ENCODE measurements at places on chromosomes 11 and 22. TPM values are rescaled to one million over a fixed set of nuclear protein-coding genes. Genes with fewer than 3 reads are reported as not detected.

KCNJ11 gene
- 2.7 TPM for total RNA-seq

DNA sequence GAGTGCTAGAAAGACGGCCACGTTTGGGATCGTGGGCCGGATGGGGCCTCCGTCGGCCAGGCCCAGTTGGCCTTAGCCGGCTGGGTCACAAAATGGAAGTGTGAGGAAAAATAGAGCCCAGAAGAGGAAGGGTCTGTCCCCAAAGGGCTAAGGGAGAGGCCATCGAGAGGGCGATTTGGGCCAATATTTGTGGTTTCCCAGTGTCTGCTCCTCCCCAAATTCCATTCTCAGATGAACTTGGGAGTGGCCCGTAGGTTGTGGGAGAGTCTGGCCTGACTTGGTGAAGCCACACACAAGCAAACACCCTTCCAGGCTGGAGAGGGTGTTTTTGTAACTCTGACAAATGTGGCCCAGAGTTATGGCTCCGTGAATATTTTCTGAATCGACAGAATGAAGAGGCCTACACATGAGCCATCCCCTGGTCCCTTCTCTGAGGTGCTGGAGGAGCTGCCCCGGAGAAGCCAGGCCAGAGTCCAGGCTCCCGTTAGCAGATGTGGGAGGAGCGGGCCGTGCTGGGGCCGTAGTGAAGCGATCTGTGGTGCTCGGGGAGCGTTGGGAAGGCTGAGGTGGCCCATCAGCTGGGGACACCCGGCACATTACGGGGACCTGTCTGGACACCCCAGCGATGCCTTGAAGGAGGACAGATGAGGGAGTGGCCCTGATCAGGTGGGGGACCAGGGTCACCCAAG, 73.5 kb upstream of the PPARA start:
- peaks cover 15% of the 10 kb centered on the region for H3K4me1 ChIP-seq
- H3K4me3 ChIP-seq, result no peak overlapping the region
- no peaks in the 10 kb centered on the region for H3K36me3 ChIP-seq
- DNase-seq, result no peak
- H3K27me3 ChIP-seq, result no peaks in the 10 kb centered on the region

DNA sequence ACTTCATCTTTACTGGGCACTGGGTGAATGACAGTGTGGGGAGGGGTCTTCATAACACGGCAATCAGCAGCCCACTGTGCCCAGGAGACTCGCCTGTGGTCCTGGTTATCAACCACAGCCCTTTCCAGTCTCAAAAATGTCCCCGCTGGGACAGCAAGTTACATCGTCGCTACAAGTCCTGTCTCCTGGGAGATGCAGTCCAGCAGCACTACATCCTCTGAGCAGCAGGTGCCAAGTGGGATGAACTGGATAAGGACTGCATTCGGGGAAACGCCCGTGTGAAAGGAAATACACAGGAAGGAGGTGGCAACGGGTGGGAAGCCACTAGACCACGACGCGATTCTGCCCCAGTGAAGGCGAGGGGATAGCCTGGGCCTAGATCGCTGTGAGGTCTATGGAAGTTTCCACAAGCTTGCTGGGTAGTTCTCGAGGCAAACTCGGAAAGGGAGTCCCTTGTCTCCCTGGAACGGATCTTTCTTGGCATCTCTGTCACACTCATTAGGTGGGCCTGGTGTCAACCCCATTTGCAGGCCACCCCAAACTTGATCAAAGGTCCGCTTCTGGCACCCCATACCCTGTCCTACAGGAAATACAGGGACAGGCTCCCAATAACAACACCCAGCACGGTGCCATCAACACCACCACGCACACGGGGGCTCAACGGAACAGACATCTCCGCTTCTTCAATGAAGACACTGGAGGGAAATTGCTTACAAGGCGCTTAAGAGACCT, 4.4 kb downstream of the ASCL2 start:
- H3K4me3 ChIP-seq, result peak overlapping the region; percentile 64
- no peak for DNase-seq
- peaks cover 8% of the 10 kb centered on the region for H3K27me3 ChIP-seq

DNA sequence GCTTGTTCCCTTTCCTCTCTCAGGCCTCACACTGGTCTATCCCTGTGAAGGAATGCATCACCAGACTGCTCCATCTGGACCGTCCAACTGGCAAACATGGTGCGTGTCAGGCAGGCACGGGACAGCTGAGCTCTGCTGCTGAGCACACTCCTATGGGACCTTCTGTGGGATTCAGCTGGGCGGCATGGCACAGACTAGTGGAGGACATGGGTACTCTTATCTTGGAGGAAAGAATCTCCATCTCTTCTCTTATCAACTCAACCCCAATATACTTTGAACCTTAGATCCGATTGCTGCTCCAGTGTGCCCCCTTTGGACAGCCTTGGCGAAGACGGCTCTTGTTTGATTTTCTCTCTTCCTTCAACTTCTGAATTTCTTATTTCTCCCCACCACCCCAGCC, 593.6 kb downstream of the ETS1 start:
- H3K4me1 ChIP-seq, result no peaks in the 10 kb centered on the region
- H3K4me3 ChIP-seq, result no peak overlapping the region

DNA sequence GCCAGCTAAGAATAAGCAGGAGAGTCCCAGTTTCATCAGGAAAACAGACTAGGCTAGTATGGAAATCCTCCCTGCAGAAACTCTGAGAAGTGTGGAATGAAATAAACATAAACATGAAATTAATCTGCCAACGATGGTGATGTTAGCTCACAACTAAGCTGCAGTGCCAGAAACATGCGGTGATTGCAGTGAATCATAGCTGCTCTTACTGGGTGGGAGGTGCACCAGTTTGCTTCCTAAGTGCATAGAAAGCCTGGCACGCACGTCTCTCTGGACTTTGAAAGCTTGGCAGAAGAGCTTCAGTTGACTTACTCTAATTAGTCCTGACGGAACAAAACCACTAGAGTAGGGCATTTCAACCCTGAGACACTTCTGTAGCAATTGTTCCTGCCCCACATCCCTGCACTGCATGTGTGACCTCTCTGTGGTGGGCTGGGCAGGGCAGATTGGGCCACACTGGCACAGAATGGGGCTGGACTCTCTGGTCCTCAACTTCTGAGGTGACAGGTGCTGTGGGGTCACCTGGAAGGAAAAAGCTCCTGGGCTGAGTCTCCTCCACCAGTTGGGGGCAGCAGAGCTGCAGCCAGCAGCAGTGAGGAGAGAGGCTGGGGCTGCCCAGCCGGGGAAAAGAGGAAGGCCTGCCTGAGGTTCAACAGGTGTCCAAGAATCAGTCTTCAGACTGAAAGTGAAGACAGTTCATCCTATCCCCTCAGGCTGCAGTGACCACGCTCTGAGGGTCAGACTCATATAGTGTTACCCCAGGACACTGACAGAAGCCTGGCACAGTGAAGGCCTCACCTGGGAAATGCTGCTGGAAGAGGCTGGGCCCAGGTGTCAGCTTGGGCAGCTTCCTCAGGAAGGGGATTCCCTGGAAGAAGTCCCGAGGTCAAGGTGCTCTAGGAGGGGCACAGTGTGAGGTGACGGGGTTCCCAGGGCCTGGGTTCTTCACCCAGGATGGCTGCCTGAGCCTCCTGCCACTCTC, 40.5 kb downstream of the GGTLC2 start:
- H3K27me3 ChIP-seq, result no peaks in the 10 kb centered on the region
- no peaks in the 10 kb centered on the region for H3K36me3 ChIP-seq
- H3K4me1 ChIP-seq, result peaks cover 1% of the 10 kb centered on the region
- no peak overlapping the region for H3K4me3 ChIP-seq
- DNase-seq, result no peak

GRCh38 chr11:124762624-124763155, 600 bp upstream of the ESAM start:
- H3K27ac ChIP-seq, result no peak overlapping the region
- H3K27me3 ChIP-seq, result peaks cover 42% of the 10 kb centered on the region
- peaks cover 13% of the 10 kb centered on the region for H3K4me1 ChIP-seq
- H3K36me3 ChIP-seq, result peaks cover 2% of the 10 kb centered on the region

GRCh38 chr11:34238966-34239365, 118.8 kb downstream of the ABTB2 start:
- H3K36me3 ChIP-seq, result no peaks in the 10 kb centered on the region
- H3K27ac ChIP-seq, result no peak overlapping the region
- no peak for DNase-seq
- H3K4me3 ChIP-seq, result no peak overlapping the region
- H3K4me1 ChIP-seq, result peaks cover 24% of the 10 kb centered on the region
- H3K27me3 ChIP-seq, result peaks cover 13% of the 10 kb centered on the region

DNA sequence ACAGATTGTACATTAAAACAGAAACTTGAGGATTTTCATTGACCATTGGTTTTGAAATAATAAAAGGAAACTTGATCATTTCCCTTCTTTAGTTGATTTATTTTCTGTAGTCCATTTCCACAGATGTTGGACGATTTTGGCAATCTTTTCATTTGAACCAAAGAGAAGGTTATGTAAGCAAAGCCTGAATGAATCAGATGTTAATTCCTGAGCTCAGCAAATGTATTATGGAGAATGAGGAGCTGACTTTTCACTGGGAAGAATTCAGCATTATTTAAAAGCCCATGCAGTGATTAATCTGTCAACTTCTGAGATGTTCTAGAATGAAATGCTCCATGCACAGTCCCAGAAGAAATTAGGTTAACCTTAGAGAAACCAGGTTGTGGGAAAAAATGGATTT, 29.0 kb downstream of the ELMOD1 start:
- no peaks in the 10 kb centered on the region for H3K4me1 ChIP-seq
- no peak overlapping the region for H3K27ac ChIP-seq
- H3K4me3 ChIP-seq, result no peak overlapping the region

- peak overlapping the region; percentile 83 for H3K4me3 ChIP-seq
- no peaks in the 10 kb centered on the region for H3K36me3 ChIP-seq
- H3K27ac ChIP-seq, result no peak overlapping the region
- peak; percentile 68 for DNase-seq
- peaks cover 9% of the 10 kb centered on the region for H3K27me3 ChIP-seq
- peaks cover 24% of the 10 kb centered on the region for H3K4me1 ChIP-seq
Measured at GRCh38 chr11:75524665-75525432, 892 bp downstream of the GDPD5 start.

DNA sequence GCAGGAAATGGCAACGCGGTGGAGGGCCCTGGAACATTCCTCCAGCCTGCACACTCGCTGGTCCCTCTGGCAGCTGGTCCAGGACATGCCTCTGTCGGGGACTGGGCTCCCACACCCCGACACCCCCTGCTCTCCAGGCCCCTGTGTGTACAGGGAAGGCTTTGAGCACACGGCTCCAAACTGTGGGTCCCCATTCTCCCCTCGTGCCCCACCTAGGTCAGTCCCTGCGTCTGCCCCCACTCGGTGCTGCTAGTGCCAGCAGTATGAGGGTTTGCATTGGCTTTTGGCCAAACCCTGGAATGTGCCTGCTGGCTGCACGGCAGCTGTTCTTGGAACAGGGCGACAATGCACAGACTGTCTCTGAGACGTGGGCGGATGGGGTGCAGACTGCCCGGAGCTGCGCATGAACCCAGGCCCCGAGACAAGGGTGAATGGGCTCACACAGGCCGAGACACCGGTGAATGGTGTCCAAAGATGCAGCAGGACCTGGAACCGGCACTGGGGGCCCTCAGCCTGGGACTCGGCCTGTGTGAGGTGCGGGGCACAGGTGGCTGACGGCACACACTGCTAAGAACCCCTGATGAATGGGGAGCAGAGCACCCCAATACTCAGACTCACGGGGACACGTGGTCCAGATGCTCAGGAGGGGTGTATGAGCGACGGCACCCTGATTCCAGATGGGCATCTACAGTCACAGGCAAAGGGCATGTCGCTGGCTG, 7.5 kb upstream of the SYT8 start:
- peaks cover 5% of the 10 kb centered on the region for H3K27me3 ChIP-seq
- no peak overlapping the region for H3K27ac ChIP-seq
- no peak overlapping the region for H3K4me3 ChIP-seq
- H3K36me3 ChIP-seq, result no peaks in the 10 kb centered on the region
- no peak for DNase-seq
